Osteocyte (in vitro differentiated cells): ENCODE measurements at places on chromosomes 5 and 9.

GRCh38 chr5:6785161-6785860 lies 72.1 kb downstream of the TENT4A start:
- peak; percentile 62 for DNase-seq

- no peak for DNase-seq
Observed at GRCh38 chr9:78707481-78707991, 410.6 kb downstream of the PSAT1 start.

DNA sequence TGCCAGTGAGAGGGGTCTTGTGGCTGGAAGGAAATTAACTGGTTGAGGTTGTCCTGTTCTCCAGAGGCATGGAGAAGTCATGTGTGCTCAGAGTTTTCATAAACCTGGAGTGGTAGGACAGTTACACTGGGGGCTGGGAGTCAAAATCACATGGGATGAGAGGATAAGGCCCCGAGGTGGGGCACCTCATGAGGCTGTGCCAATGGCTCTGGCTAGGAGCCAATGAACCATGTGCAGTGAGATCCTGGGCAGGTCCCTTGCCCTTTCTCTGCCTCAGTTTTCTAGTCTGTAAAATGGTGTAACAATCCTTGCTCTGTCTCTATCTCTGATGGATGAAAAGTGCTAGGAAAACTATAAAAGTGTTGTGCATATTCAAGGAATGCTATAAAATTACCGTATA lies 7.0 kb upstream of the SYNPO start:
- no peak for DNase-seq

GRCh38 chr5:579746-580366 lies 32.3 kb upstream of the CEP72 start:
- peak; percentile 75 for DNase-seq

DNA sequence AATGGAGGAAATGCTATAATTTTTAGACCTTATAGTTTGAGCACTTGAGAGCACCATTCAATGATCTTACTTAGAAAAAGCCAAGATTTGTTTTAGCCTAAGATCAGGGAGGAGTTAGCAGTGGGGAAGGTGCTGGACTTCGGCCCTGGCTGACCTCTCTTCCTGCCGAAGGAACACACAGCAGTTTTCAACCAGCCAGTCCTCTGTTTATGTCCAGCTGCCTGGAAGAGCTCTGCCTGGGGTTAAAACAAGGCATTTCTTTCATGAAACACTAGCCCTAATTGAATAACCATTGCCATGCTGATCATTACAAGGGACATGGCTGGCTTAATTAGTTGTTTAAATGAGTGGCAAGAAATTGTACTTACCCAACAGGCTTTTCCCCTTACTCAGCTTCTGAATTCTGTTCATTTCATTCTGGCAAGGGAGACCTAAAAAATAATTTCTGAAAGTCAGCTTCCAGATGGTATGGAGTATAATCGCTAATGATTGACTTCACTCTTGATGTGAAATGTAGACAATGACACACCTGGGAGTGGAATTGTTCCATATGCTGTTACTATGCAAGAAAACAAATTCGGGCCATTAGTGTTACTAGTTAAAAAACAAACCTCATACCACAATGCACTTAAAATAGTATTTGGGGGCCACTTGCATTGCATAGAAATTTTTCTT lies 514.2 kb downstream of the SPOCK1 start:
- no peak for DNase-seq

DNA sequence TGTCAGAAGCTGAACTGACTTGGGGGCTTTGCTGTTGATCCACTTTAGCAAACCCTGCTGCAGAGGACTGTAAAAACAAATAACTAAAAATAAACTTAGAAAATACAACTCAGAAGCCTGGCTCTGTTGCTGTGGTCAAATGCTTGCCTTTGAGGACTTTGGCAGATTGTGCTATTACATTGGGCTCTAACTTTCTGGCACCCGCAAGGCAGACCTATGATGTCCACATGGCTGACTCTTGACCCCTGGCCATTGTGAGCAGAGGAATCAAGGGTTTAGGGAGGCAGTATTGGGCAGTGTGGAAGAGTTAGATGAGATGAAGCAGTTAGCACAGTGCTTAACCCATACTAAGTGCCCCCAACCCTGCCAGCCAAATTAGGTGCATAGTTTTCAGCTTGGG lies 34.0 kb downstream of the OTULIN start:
- DNase-seq: no peak

- no peak for DNase-seq
Observed at GRCh38 chr5:29218138-29218537, 1975.3 kb upstream of the CDH6 start.

- DNase-seq: no peak
Observed at GRCh38 chr5:145562931-145563330, 272.2 kb downstream of the PRELID2 start.

GRCh38 chr9:125202846-125203618 lies 2.7 kb downstream of the RABEPK start:
- no peak for DNase-seq

DNA sequence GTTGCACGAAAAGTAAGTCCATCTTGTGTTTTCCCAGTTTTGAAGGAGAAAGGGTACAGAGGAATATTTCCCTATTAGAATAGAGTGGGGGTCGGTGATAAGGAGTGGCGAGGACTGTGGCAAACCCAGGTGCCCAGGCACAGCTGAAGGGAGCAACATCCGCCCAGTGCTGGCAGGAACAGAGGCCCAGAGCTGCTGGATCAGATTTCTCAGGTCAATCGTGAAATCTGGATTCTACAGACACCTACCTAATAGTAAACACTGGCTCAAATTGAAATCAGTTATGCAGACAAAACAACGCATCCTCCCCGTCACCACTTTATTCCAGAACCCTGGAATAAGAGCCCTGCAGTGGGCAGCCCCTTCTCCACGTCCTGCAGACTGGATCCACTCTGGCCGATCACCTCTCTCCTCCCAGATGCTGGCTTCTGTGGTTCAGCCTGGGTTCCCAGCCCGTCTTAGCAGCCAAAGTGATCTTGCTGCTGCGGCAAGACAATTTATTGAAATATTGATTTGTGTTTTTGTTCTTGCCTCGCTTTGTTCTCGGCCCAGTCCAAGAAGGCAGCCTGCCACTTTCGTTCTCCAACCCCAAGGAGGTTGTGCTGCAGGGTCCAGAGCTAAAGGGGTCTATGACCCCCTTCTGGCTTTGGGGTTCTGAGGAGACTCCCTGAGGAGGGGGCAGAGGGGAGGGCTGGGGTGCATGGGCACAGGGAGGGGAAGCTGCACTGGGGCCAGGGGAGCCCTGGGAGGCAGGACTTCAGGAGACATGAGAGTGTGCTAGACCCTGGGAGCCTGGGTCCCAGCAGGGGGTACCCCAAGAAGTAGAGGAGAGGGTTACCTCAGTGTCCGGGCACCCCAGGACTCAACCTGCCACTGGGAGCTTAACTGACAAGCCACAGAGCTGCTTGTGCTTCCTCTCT lies 103.3 kb downstream of the ZNF354C start:
- DNase-seq: no peak
